T-cell (primary cell): ENCODE measurements at places on chromosomes 16 and 17. TPM values are rescaled to one million over a fixed set of nuclear protein-coding genes. Genes with fewer than 3 reads are reported as not detected.

The DHX58 gene
- 40.6 TPM for total RNA-seq

The RFWD3 gene
- total RNA-seq = 42.6 TPM

The HERPUD1 gene
- total RNA-seq = 158 TPM

The KRT25 gene
- not detected for total RNA-seq

The C16orf54 gene
- 147 TPM for total RNA-seq

The SEPTIN12 gene
- total RNA-seq = not detected

The C16orf96 gene
- total RNA-seq = 0.50 TPM

The MT1F gene
- 14.3 TPM for total RNA-seq

The CACNG5 gene
- total RNA-seq = not detected

The LGALS9 gene
- 53.3 TPM for total RNA-seq

The GPRC5B gene
- total RNA-seq = 1.4 TPM

The NOD2 gene
- total RNA-seq = 5.2 TPM

The SP2 gene
- total RNA-seq = 30.6 TPM

The BMERB1 gene
- 9.6 TPM for total RNA-seq

The SULT1A2 gene
- total RNA-seq = not detected

The ANKS3 gene
- 24.2 TPM for total RNA-seq

The NARF gene
- 92.3 TPM for total RNA-seq

The SOX8 gene
- total RNA-seq = 4.7 TPM

The SOST gene
- total RNA-seq = not detected

The RAB26 gene
- 0.66 TPM for total RNA-seq

The HOXB6 gene
- not detected for total RNA-seq
